ENCODE measurements at places on chromosomes 1 and 21.

GRCh38 chr1:108200687-108201051, 526 bp upstream of the SLC25A24 start:
- DNase-seq = no peak

GRCh38 chr1:150154143-150154542, 4.4 kb downstream of the PLEKHO1 start:
- no peak for DNase-seq

- no peak for DNase-seq
These were observed 1.8 kb upstream of the NFIA start for GRCh38 chr1:61080413-61081143.

DNA sequence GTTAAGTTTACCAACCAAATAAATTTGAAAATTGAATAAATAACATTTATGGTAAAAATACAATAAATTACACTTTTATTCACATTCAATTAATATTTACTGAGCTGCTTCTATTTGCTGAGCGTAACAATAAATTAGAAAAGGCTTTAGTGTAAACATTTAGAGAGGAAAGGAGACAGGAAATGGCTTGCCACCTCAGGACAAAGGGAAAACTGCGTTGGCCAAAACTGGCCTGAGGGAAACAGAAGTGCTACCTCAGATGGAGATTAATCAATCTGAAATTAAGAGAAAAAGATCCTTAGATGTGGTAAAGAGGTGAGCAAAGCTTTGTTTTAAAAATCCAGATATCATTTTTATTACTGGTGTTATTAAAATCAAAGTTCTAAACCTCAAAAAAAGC, 128.0 kb downstream of the SLC44A5 start:
- no peak for DNase-seq

GRCh38 chr1:31734582-31735107, 29.5 kb downstream of the ADGRB2 start:
- no peak for DNase-seq

DNA sequence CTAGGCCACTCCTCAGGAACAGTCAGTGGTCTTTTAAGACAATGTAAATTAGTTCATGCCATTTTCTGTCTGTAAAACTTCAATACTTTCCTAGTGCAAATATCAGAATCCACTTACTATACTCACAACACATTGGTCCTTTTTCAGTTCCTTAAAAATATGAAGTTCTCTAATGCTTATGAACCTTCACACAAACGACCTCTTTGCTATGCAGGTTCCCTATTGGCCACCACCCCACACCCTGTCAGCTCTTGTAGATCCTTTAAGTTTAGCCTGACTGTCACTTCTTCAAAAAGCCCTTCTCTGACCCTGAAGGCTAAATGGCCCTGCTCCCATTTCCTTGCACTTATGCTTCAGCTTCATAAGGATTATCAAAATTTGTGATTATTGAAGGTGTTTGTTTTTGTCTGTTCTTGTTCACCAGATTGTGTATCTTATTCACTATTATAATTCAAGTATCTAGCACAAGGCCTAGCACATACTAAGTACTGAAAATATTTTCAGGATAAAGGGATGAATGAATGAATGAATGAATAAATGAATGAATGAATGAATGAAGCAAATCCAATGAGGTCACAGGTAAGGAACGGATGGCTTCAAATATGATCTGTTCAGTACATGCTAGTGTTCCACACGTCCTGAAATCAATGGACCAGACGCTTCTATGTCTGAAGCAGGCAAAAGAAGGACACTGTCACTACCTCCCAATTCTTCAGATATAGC, 373.9 kb downstream of the VAV3 start:
- DNase-seq = no peak

- no peak for DNase-seq
These were observed 252.4 kb downstream of the TOMM20 start for GRCh38 chr1:234875953-234876855.

DNA sequence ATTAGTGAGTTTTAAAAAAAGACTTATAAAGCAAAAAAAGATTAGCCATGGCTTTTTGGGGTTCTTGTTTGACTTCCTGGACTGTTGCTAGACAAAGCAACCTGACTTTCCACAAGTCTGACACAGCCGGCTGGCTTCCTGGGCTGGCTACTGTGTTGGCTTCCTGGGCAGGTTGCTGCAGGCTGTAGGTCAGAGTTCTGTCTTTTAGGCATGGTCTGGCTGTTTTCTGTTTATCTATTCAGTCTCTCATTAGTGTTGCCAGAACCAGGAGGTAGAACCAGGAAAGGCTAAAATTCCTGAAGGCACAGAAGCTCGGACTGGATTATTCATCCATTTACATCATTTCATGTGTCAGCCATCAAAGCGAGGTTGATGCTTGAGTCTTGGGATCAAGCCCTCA, 88.6 kb upstream of the SLC35F3 start:
- DNase-seq = no peak

DNA sequence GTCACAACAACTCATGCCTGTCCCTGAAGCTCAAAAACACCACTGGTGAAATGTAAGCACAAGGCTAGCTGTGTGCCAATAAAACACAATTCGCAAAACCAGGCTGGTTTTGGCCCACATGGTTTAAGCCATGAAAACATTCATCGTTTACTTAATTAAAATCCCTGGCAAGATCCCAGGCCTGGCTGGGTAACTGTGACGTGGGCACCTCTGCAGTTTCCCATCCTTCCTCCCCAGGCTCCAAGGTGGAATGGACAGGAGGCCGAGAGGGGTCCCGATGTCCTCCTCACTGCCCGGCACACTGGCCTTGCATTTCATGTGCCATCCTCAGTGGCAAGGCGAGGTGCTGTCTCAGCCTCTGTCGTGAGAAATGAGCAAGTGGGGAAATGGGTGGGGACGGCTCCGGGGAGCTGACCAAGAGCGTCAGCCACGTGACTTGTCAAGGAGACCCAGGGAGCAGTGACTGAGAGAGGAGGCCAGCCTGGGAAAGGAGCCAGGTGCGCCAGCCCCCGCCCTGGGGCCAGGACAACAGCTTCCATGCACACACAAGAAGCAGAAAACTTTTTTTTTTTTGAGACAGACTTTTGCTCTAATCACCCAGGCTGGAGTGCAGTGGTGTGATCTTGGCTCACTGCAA, 153.1 kb upstream of the RAB4A start:
- DNase-seq = no peak

GRCh38 chr21:43919871-43920801, 55.1 kb downstream of the AGPAT3 start:
- no peak for DNase-seq

- no peak for DNase-seq
These were observed 835 bp upstream of the TSPAN2 start for GRCh38 chr1:115090186-115090490.

- no peak for DNase-seq
These were observed 36.6 kb downstream of the PLXNA2 start for GRCh38 chr1:208207388-208208131.

GRCh38 chr1:49526672-49527071, 497.1 kb downstream of the AGBL4 start:
- DNase-seq = no peak

GRCh38 chr1:21189421-21189820, 12.7 kb upstream of the EIF4G3 start:
- DNase-seq = no peak

GRCh38 chr21:15775981-15776380, 46.2 kb downstream of the USP25 start:
- no peak for DNase-seq

- DNase-seq = peak; percentile 74
These were observed 3.1 kb upstream of the YRDC start for GRCh38 chr1:37811027-37811655.

DNA sequence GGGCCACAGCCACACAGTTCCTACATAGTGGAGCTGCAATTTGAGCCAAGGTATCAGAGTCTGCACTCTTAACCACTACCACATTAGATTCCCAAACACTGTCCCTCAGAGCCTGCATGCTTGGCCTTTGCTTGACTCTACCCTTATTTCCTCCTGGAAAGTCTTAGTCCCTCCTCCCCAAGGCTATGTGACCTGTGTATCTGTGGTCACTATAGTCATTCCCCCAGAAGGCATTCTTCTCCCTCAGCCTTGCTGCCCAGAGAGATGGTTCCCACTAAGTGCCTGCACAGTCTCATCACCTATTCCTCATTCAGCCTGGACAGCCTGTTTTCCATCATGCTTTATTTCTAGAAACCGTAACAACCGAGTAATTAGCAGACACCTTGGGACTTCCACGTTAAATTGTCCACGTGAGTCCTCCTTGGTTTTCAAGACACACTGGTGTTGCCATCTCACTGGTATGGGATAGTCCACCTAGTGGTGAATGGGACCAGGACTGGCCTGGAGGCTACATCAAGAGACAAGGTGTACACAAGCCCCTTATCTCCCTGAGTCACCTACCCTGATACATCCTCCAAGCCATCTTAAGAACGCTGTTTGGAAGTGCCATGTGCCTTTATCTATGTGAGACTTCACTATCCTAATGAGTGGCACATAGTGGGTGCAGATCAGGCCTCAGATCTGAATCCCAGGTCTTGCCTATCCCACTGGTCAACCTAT, 3.8 kb upstream of the ZNF648 start:
- no peak for DNase-seq

GRCh38 chr21:41234569-41234968, 66.6 kb downstream of the BACE2 start:
- DNase-seq = no peak

DNA sequence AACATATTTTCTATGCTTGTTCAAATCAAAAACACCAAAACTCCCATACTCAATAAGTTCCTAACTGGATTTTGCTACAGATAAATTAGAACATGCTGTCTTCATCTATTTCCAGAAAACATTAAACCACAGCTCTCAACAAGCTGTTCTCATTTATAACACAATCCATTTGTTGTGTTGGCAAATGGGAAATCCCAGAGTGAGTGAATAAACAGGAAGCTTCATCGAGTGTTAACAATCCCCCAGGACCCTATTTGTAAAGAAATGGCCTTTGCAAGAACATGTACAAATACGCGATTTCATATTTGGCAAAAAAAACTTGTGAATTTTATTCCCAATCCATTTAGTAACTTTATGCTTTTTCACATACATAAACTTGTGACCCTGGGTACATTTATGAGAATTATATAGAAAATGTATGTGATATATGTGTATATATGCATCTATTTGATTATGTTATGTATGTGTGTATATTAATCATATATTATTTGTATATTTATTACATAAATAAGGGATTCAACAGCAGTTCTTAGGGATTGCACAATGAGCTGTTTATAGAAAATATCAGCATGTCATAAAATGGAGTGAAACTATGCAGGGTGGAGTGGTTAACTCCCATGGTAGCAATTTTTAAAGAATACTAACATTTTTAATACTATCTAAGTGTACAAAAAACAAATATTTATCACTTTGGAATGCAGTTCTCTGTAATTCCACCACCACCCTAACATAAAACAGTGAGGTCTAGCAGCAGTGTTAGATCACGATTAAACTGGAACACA, 160.0 kb downstream of the NEGR1 start:
- no peak for DNase-seq

DNA sequence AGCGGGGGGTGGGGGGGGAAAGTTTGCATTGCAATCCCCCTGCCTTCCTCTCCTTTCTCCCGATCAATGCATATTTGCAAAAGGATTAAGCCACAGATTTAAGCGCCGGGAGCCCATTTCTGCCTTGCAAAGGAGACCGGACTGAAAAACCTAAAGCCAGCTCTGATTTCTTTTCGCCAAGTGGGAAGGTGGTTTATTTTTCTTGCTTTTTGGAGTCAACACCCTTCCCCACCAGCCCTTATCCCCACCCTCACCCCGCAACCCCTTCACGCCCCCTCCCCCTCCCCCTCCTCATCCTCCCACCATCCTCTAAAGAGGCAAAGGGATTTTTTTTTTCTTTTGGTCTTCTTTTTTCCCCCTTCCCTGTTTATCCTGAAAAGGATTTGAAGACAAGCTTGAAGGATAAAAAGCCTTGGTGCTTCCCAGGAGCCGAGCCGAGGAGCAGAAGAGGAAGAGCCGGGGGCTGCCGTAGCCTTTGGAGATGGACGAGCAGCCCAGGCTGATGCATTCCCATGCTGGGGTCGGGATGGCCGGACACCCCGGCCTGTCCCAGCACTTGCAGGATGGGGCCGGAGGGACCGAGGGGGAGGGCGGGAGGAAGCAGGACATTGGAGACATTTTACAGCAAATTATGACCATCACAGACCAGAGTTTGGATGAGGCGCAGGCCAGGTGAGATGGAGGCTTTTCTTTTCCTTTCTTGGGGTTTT, 513 bp downstream of the PBX1 start:
- DNase-seq = peak; percentile 49

DNA sequence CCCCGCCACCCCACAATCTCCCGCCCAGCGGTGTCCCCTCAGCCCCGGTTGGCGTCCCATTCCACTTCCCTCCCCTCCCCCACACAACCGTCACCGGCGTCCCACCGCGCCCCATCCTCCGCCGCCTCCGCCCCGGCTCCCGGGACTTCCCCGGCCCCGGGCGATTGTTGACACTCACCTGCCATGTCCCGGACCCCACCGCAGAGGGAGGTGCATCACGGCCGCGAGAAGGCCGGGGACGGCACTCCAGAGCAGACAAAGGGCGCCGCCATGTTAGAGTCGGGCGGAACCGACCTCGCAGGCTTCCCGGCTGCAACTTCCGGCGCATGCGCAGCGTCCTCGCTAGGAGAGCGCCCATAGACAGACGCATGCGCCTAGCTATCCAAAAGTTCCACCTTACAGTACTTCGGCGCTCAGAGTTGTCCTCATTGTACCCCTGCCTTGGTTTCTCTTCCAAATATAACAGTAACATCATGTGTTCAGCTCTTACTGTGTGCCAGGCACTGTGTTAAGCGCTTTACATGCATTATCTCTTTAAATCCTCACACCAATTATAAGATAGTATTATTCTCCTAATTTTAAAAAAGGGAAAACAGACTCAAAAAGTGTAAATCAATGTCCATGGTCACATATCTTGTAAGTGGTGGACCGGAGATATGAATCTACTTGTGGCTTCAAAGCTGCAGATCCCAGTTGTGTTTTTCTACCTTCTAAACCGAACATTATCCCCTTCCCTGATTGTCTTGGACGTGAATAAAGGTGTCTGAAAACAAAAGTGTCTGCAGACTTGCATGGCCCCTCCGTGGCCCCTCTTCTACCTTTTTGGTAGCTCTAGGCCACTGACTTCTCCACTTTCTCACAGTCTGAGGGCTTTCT, at the start of gene ZBTB17:
ZBTB17 (minus strand) TSS at position 297 of the 876 bp plus-strand sequence. CDS start 27,606 bp downstream, outside the sequence.
- DNase-seq = peak; percentile 96

DNA sequence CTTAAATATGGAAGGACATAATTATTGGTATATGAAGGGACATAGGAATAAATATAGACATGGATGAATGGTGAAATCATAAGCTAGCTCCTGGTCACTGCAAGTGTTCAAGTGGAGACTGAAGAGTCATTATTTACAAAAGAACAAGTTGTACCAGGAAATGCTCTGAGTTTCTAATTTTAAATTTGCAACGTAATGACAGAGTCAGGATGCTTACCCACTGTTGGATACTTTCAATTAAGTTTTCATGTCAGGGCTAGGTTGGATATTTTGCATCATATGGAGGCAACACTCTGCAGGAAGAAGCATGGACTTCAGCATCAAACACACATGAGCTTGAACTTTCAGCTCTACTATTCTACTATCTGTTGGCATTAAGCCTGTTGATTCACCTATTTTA, 499.6 kb upstream of the C1orf87 start:
- DNase-seq = no peak

Data from neural crest cell (in vitro differentiated cells).